Psoas muscle (tissue), 8 donors: ENCODE measurements at places on chromosomes 1 and 21. TPM values are rescaled to one million over a fixed set of nuclear protein-coding genes. Genes with fewer than 3 reads are reported as not detected.

DNA sequence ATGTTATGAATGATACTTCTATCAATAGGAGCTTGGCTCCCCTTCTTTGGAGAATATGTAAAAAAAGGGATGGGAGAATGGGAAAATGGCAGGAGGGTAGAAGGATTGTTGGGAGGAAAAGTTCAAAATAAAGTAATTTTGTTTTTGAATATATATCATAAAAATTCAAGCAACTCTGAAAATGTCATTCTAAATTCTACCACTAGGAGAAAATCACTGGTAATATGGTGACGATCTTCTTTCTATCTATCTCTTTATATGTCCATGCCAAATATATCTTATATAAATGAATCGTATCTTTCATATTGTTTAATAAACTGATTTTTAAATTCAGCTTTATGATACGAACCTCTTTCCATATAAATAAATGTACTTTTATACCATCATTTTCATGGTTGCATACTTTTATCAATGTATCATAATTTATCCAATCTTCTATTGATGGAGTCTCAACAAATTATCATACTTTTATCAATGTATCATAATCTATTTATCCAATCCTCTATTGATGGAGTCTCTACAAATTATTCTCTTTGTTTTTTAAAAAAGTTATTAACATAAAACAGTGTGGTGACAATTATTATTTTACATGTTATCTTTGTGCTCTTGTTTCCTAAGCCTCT, 73.7 kb upstream of the MARK1 start:
- DNase-seq = no peak

DNA sequence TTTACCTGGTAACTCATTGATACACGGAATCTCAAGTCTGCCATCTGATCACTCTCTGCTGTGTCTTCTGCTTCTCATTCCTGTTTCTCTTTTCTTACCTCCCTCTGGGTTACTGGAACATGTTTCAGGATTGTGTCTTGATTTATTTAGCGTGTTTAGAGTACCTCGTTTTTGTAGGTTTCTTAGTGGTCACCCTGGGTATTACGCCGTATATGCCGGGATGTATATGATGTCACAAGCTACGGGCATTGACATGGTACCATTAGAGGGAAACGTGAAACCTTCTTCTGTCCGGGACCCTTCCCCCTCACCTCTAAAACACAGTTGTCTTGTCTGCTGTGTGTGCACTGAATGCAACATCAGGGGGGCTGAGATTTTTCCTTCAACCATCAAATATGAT, 2.8 kb downstream of the ACTRT2 start:
- DNase-seq = no peak

PPIAL4G gene
- total RNA-seq = not detected

ADGRL4 gene
- 19.1 TPM for total RNA-seq

TRIM46 gene
- not detected for total RNA-seq
